Muscle of back (tissue), 13 donors: ENCODE measurements at places on chromosomes 1 and 21. TPM values are rescaled to one million over a fixed set of nuclear protein-coding genes. Genes with fewer than 3 reads are reported as not detected.

- peak; percentile 94 for DNase-seq
Observed at GRCh38 chr1:167791281-167792187, 69.8 kb downstream of the MPZL1 start.

GRCh38 chr1:21899987-21900386 is 37.1 kb downstream of the HSPG2 start:
- DNase-seq = no peak

DNA sequence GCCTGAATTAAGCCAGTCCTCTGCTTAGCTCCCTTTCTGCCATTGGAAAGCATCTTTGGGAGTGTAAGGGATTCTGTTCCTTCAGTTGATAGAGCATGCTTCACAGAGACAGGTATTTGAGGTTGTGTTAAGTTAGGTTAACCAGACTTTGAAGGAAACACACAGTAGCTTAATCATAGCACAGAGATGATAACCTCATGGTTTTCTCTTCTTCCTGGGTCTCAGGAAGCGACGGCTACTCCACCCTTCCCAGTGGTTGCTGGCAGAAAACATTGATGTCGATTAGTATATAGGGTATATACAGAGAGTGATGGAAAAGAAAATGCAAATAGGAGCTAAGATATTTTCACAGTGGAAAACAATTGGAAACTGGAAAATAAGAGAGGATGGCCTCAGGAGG is 42.0 kb downstream of the S1PR1 start:
- no peak for DNase-seq

The NTMT2 gene
- polyA plus RNA-seq = 0.85 TPM

DNA sequence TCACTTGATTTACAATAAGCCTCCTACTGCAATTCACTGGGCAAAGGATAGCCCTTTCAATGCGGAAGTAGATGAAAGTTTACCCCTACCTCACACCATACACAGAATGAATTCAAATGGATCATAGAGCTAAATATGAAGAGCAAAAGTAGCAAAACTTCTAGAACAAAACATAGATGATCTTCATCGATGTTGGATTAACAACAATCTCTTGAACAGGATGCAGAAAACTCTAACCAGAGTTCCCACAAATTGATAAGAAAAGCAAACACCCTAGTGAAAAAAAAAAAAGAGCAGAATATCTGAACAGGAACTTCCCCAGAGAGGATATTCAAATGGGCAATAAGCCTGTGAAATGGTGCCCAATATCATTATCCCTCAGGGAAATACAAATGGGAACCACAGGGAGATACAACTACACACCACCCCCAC is 1.9 kb upstream of the UBASH3A start:
- DNase-seq = no peak

GRCh38 chr1:6447016-6447817 is 18.8 kb downstream of the TNFRSF25 start:
- no peak for DNase-seq

The AJAP1 gene
- polyA plus RNA-seq = 0.48 TPM

The TMEM240 gene
- polyA plus RNA-seq = 3.2 TPM

DNA sequence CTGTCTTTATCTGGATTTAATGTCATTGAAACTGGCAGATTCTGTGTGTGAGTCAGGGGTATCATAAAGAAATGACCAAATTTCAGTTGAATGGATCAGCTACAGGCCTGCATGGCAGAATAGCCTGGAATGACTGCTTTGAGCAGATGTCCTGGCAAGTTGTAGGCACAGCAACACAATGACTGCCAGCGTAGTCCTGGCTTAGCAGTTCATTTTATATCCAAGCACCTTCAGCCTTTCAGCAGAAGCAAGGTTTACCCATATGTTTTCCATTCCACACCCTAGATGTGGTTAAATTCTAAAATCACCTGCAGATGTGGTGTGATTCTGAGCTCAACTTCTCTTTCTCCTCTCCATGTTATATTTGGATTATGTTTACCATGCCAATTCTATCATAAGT is 22.3 kb upstream of the PTGFR start:
- DNase-seq = no peak

The CHRM3 gene
- polyA plus RNA-seq = 2.2 TPM

DNA sequence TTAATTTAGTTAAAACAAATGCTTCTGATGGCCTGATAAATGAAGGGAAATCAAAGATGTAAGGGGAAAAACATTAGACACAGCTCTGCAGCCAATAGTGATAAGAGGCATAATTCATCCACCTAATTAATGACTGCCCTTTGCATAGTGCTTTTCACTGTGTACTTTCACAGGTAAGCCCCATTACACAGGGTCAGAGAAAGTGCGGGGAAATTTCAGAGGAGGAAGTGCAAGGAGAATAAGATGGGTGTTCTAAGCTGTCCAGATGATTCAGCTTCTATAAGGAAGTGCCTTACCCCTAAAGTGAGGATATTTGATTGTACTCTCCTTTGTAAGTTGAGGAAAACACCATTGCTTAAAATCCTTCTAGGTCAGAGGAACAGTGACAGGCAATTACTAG is 88.0 kb downstream of the NR5A2 start:
- DNase-seq = no peak

The HORMAD1 gene
- polyA plus RNA-seq = 0.12 TPM

GRCh38 chr1:192801451-192801850 is 7.4 kb upstream of the RGS2 start:
- no peak for DNase-seq

DNA sequence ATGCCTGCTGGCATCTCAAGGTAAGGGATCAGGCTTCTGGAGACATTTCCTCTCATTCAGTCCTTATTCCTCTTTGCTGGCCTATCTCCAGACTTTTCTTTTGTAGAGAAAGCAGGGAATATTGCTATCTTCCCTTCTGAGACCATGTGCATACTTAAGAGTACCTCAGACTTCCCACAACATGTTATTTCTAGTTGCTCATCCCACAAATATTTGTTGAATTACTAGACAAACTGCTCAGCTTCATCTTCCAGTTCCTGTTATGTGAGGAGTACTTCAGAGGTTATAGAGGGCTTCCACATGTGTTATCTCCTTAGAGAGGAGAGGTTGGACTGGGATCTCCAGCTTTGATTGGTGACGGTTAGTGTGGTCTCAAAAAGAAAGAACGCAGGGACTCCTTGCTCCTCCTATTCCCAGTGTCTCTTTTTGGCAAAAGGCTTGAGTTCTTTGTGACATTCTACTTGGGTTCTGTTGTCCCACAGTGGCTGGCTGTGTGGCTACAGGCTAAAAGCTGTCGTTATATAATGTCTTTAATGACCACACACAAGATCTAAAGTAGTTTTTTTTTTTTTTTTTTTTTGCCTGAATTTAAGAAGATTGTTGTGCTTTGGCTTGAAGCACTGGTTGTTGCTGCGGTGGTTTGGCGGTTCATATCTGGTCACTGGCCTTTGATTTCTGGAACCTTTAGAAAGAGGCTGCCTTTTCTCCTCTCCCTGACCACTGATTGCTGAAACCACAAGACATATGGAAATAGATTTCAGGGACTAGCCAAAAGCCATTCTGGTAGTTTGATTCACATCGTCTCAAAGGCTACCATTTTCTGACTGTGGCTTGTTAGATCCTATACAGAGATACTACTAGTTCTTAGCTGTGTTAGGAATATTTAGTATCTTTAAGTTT is 78.7 kb downstream of the FGGY start:
- peak; percentile 98 for DNase-seq

- DNase-seq = no peak
Observed at GRCh38 chr1:113129529-113130185, 56.7 kb downstream of the LRIG2 start.

DNA sequence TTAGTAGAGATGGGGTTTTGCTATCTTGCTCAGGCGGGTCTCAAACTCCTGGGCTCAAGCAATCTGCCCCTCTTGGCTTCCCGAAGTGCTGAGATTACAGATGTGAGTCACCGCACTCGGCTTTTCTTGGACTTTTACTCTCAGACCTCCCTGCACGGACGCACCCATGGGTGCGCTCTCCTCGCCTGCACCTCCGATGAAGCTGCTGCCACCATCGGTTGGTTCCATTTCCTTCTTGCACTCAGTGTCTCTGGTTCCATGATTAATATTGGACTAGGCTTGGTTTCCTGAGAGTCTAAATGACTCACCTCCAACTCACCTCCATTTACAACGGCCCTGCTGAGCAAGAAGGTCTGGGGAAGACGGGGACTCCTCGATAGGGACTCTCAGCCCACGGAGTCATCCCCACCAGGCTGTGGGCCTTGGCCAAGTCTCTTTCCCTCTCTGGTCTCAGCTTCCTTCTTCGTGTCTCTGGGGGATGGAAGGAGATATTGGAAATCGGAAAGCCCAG is 6.7 kb upstream of the TNFRSF8 start:
- no peak for DNase-seq
